ENCODE measurements at places on chromosomes 3 and 15. TPM values are rescaled to one million over a fixed set of nuclear protein-coding genes. Genes with fewer than 3 reads are reported as not detected.

DNA sequence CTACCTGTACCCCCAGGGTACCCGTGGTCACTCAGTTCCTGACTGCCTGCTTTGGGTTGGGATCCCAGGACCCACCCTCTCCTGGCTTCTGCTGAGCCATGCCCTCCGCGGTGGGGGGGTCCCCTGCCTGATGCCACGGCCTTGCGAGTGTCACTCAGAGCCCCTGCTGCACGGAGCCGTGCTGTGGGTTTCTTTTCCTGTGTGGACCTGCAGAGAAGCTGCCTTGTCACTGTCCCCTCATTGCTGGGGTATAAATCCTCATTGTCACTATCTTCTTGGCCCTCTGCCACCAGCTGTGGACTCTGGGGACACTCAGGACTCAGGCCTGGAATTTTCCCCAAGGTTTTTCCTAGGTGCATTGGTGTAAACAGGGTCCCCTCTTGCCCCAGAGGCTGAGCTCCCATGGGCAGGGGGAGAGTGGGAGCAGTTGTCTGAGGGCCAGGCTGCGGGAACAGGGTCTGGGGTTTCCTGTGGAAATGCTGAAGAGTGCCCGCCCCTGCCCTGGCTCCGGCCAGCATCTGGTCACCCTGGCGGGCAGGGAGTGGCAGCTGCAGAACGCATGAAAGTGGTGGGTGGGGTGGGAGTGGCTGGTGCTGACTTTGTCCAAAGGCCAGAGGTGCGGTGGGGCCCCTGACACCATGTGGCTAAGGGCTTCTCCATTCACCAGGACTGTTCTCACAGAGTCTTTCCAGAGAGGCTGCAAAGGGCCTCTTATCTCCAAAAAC, 191.7 kb downstream of the GOLGA6L6 start:
- no peak overlapping the region for H3K4me3 ChIP-seq
- no peak overlapping the region for H3K27ac ChIP-seq
- DNase-seq = no peak
- no peaks in the 10 kb centered on the region for H3K36me3 ChIP-seq

DNA sequence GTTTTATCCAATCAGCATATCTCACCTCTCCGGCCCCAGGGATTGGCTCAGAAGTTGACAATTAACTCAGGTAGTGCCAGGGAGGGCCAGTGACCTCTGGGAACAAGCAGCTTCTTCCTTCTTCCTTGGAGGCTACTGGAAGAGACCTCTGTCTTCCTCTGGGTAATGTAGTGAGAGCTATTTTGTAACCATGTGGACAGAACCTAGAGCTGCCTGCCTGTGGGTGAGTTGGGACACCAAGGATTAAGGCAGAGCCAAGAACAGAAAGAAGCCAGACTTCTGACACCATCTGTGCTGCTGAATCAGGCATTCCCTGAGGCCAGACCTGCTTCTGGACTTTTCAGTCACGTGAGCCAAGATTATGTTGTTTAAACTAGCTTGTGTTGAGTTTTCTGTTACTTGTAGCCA, 5.9 kb upstream of the NDUFAF1 start:
- peak overlapping the region; percentile 27 for H3K27ac ChIP-seq
- peaks cover 21% of the 10 kb centered on the region for H3K4me1 ChIP-seq
- no peak overlapping the region for H3K4me3 ChIP-seq
- DNase-seq = peak; percentile 63
- H3K36me3 ChIP-seq = peaks cover 11% of the 10 kb centered on the region

GRCh38 chr15:71565631-71566160, 244.7 kb upstream of the NR2E3 start:
- peaks cover 16% of the 10 kb centered on the region for H3K4me1 ChIP-seq
- peaks cover 6% of the 10 kb centered on the region for H3K36me3 ChIP-seq
- no peak for DNase-seq
- no peak overlapping the region for H3K27ac ChIP-seq
- no peak overlapping the region for H3K4me3 ChIP-seq
- no peaks in the 10 kb centered on the region for H3K27me3 ChIP-seq

DNA sequence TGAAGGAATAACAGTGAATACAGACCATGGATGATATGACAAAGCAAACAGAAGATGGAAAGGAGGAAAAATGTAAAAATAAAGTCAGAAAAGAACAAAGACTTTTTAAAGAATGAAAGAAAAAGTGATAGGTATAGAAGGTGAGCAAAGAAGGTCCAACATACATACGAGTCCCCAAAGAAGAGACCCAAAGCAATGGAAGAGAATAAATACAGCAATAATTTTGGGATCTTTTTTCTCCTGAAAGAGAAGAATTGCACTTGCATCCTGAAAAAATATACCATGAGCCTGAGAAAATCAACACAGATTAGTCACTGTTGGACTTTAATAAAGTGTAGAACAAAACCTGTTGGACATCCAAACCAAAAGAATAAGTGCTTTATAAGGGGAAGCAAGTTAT, 85.3 kb upstream of the SLC6A1 start:
- H3K4me1 ChIP-seq = no peaks in the 10 kb centered on the region
- no peaks in the 10 kb centered on the region for H3K27me3 ChIP-seq
- no peaks in the 10 kb centered on the region for H3K36me3 ChIP-seq
- no peak overlapping the region for H3K4me3 ChIP-seq

DNA sequence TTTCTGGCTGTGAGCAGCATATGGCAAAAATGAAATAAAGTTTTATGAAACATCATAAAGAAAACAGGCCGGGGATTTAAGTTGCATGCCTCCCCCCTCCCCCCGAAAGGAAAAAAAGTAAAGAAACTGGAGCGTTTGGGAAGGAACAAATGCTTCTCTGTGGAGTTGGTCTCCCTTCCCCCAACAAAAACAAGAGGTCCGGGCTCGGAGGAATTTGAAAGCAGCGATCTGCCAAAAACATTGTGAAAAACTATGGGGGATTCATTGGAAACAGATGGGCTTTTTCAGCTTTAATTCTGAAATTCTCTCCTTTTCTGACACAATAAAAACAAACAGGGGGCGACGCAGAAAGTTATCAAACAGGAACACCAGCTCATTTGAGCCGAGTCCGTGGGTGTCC, 17.0 kb downstream of the RGMA start:
- H3K27ac ChIP-seq = peak overlapping the region; percentile 27
- H3K4me1 ChIP-seq = peaks cover 13% of the 10 kb centered on the region
- no peaks in the 10 kb centered on the region for H3K27me3 ChIP-seq
- peak; percentile 32 for DNase-seq
- H3K36me3 ChIP-seq = peaks cover 4% of the 10 kb centered on the region

DNA sequence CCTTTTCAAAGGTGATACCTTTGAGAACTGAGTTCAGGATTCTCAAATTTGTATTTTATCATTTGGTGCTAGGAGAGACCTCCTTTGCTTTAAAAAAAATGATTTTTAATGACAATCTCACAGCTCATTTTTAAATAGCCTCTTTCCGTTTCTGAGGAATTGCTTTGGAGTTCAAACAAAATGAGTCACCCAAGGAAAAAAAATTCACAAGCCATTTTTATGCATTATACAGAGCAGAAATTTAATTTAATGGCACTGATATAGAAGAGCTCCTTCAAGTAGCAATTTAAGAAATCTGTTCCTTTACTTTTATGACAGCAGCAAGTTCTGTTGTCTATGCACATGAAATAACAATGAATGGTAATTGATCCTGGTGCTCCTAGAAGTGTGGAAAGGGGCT, 337.9 kb upstream of the KCNMB2 start:
- H3K4me1 ChIP-seq = peaks cover 26% of the 10 kb centered on the region
- H3K36me3 ChIP-seq = no peaks in the 10 kb centered on the region
- no peak overlapping the region for H3K27ac ChIP-seq
- no peak overlapping the region for H3K4me3 ChIP-seq
- no peak for DNase-seq
- H3K27me3 ChIP-seq = no peaks in the 10 kb centered on the region

DNA sequence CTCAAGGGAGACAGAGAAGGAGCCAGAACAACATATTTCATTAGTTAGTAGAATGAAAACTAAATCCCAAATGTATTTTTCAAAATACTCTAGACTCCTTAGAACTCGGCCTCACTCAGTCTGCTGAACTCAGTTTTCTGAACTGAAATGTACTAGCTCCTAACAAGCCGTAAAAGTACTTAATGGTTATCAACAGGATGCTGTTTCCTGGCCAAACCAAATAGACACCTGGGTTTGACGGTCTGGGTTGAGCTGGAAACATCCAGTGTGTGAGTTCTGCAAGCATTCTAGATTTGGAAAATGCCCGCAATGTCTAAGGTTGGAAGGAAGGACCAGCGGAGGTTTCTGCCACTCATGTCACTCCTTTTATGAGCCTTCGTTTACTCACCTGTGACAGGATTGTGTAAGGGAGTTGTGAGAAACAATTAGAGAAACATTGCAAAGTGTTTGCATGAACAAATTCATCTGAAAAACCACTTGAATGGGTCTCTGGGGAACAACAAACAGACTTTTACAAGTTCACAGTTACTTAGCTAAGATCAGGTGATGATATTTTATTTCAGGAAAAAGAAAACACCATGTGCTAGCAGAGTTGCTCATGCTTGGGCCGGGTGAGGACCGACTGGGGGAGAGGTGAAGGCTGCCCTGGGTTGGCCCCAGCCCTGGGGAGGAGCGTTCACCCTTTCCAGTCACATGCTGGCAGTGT, 151.0 kb downstream of the ALDH1A2 start:
- no peak for DNase-seq
- H3K27me3 ChIP-seq = no peaks in the 10 kb centered on the region
- H3K36me3 ChIP-seq = no peaks in the 10 kb centered on the region
- no peak overlapping the region for H3K27ac ChIP-seq

- H3K4me1 ChIP-seq = no peaks in the 10 kb centered on the region
- H3K27me3 ChIP-seq = peaks cover 9% of the 10 kb centered on the region
- H3K27ac ChIP-seq = no peak overlapping the region
- DNase-seq = no peak
- no peak overlapping the region for H3K4me3 ChIP-seq
- H3K36me3 ChIP-seq = no peaks in the 10 kb centered on the region
Observed at GRCh38 chr15:66921319-66921915, 144.0 kb upstream of the SMAD3 start.

DNA sequence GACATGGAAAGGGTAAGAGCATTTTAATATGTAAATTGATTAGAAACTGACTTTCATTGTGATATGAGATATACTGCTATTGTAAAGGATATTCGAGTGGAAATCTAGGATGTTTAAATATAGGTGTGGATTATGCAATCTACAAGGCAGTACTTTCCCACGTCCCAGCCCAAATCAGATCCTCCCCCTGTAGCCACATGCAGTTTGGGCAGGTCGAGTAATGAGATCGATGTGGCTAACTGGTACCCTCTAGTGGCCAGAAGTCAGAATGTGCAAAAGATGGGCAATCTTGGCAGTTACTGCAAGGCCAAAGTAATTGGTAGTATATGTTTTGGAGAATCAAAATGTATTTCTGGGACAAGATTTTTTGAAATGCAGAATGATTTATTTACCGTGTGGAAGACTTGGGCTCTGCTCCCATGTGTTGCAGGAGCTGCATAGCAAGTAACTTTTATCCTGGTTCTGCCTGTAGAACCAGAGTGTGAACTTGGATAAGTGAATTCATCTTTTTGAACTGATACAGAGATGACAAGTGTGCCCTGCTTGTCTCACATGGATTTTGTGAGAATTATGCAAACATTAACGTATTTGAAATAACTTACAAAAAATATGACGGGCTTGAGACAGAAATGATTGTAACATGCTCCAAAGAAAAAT, 94.5 kb upstream of the ADAMTSL3 start:
- H3K4me3 ChIP-seq = no peak overlapping the region
- no peaks in the 10 kb centered on the region for H3K36me3 ChIP-seq
- DNase-seq = peak; percentile 88
- H3K27ac ChIP-seq = no peak overlapping the region

DNA sequence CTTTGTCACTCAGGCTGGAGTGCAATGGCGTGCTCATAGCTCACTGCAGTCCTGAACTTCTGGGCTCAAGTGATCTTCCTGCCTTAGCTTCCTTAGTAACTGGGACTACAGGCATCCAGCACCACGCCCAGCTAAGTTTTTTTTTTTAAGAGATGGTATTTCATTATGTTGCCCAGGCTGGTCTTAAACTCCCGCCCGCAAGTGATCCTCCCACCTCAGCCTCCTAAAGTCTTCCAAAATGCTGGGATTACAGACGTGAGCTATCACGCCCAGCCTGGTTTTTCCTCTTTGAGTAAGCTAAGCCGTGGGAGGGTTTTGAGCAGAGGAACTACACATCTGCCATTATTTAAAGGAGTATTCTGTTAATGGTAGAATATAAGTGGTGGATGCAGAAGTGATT, 7.4 kb upstream of the LRRFIP2 start:
- H3K4me1 ChIP-seq = peaks cover 44% of the 10 kb centered on the region
- H3K4me3 ChIP-seq = no peak overlapping the region
- peak; percentile 54 for DNase-seq
- H3K36me3 ChIP-seq = peaks cover 4% of the 10 kb centered on the region

- no peak overlapping the region for H3K27ac ChIP-seq
- H3K4me1 ChIP-seq = peaks cover 13% of the 10 kb centered on the region
- no peaks in the 10 kb centered on the region for H3K27me3 ChIP-seq
- peak; percentile 87 for DNase-seq
- H3K4me3 ChIP-seq = no peak overlapping the region
- no peaks in the 10 kb centered on the region for H3K36me3 ChIP-seq
Observed at GRCh38 chr15:51380999-51381806, 39.7 kb downstream of the GLDN start.

- peaks cover 18% of the 10 kb centered on the region for H3K27me3 ChIP-seq
- no peak overlapping the region for H3K4me3 ChIP-seq
- no peaks in the 10 kb centered on the region for H3K36me3 ChIP-seq
- H3K4me1 ChIP-seq = no peaks in the 10 kb centered on the region
- DNase-seq = no peak
Observed at GRCh38 chr15:36850864-36851263, 249.5 kb downstream of the MEIS2 start.

GRCh38 chr15:57865294-57865693, 158.8 kb downstream of the POLR2M start:
- DNase-seq = peak; percentile 16
- no peak overlapping the region for H3K27ac ChIP-seq
- no peak overlapping the region for H3K4me3 ChIP-seq

SNRPN gene
- total RNA-seq = 101 TPM

AP2M1 gene
- total RNA-seq = 280 TPM

APBA2 gene
- not detected for total RNA-seq

ERICH6 gene
- not detected for total RNA-seq

GOLGA8O gene
- 0.76 TPM for total RNA-seq
